Foreskin melanocyte (primary cell): ENCODE measurements at places on chromosomes 16 and 17.

DNA sequence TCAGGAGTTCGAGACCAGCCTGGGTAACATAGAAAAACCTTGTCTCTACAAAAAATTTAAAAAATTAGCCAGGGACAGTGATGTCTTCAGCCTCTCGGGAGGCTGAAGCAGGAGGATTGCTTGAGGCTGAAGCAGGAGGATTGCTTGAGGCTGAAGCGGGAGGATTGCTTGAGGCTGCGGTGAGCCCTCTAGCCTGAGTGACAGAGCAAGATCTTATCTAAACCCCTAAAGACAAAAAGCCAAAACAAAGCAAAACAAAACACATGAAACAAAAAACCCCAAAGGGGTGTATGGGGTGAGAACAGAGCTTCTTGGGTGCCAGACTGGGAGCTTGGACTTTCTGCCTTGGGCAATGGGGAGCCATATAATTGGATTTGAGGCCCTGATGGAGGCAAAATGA is 2.6 kb downstream of the SPNS3 start:
- no peak for DNase-seq

GRCh38 chr16:68732042-68732680 is 4.9 kb upstream of the CDH1 start:
- DNase-seq, result no peak

GRCh38 chr16:71882505-71883167 is 1.3 kb downstream of the ZNF821 start:
- peak; percentile 64 for DNase-seq

DNA sequence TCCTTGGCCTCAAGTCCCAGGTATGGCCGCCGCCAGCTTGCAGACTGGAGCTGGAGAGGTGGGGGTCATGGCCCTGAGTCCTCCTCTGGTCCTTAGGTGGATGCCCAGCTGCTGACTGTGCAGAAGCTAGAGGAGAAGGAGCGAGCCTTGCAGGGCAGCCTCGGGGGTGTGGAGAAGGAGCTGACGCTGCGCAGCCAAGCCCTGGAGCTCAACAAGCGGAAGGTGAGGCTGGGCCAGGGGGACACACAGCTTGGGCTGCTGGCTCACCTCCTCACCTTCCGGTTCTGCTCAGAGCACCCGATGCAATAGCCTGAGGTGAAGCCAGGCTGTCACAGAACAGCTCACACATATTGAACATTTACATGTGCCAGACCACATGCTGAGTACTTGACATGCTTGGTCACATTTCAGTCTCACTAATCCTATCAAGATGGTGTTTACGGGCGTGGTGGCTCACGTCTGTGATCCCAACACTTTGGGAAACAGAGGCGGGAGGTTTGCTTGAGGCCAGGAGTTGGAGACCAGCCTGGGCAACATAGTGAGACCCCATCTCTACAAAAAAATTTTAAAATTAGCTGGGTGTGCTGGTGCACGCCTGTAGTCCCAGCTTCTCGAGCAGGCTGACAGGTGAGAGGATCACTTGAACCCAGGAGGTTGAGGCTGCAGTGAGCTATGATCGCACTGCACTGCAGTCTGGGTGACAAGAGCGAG is 7.4 kb downstream of the RNF40 start:
- no peak for DNase-seq

GRCh38 chr16:57138281-57138935 is 46.0 kb downstream of the CPNE2 start:
- no peak for DNase-seq

- no peak for DNase-seq
These were observed 116.8 kb upstream of the CREBBP start for GRCh38 chr16:3997231-3997841.

DNA sequence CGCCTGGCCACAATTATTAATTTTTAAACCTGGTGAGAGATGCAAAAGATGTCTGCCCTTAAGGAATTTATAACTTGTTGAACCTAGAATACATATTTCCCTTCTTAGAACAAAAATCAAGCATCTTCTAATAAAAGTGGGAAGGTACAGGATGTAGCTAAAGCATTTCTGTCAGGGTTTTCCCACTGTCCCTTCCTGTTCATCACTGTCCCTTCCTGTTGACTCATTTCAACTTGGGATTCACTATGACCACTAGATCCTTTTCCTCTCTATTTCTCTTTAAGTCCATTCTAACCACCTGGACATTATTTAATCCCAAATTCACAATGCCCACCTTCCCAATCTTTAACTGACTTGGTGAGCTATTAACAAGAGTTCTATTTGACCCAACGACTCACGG is 33.9 kb upstream of the CDRT4 start:
- DNase-seq, result no peak

DNA sequence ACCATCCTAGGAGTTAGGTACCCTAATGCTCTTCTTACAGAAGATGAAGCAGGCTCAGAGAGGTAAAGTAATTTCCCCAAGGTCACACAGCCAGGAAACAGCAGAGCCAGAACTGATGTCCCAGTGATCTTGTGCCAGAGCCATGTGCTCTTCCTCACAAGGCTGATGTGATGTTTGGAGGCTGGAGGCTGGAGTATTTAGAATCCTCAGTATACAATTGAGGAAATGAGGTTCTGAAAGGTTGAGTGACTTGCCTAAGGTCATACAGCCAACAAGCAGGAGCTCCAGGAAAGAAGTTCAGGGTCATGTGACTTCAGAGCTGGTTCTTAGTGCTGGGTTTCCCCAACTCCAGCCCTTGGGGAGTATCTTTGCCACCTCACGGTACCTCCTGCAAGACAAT is 18.5 kb downstream of the ITPRIPL2 start:
- DNase-seq, result no peak

DNA sequence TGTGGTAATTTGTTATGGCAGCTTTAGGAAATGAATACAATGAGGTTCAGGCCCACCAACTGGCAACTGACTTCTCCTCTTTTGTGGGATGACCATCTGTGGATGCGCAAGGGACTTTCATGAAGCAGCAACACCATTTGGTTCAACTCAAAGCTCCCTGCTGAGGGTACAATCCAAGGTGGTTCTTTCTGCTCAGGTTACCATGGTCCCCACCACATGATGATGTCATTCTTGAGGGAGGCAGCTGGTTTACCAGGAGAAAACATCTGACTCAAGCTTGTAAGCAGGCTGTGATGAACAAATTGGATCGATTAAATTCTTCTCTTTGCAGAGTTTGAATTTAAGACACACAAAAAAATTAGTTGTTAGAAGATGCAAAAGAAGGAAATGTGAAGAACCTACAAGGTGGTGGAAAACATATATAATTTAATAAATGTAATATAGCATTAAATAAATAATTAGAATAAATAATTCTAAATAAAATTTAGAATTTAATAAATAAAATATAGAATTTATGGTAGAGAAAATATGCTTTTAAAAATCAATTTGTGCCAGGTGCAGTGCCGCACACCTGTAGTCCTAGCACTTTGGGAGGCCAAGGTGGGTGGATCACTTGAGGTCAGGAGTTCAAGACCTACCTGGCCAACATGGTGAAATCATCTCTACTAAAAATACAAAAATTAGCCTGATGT is 67.6 kb upstream of the ANKFN1 start:
- no peak for DNase-seq

GRCh38 chr16:72924537-72924926 is 123.4 kb downstream of the ZFHX3 start:
- no peak for DNase-seq

- DNase-seq, result no peak
These were observed 495.4 kb downstream of the TOX3 start for GRCh38 chr16:52051414-52052172.

GRCh38 chr16:78705694-78706093 is 606.2 kb downstream of the WWOX start:
- no peak for DNase-seq

DNA sequence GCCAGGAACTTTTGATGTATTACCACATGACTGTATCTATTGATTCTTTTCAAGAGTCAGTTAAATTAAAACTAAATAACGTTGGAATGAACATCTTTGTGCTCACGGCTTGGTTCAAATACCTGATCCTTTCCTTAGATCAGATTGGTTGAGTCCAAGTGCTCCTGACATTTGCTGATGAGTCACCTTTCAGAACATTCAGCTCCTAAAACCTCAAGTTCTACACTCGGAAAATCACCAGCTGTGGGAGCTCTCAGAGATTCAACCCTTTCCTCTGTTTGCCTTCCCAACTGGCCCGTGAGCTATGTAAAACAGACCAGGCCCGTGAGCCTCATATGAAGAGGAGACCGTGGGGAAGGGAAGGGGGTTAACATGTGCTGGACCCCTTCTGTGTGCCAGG is 68.1 kb downstream of the RTN4RL1 start:
- no peak for DNase-seq

DNA sequence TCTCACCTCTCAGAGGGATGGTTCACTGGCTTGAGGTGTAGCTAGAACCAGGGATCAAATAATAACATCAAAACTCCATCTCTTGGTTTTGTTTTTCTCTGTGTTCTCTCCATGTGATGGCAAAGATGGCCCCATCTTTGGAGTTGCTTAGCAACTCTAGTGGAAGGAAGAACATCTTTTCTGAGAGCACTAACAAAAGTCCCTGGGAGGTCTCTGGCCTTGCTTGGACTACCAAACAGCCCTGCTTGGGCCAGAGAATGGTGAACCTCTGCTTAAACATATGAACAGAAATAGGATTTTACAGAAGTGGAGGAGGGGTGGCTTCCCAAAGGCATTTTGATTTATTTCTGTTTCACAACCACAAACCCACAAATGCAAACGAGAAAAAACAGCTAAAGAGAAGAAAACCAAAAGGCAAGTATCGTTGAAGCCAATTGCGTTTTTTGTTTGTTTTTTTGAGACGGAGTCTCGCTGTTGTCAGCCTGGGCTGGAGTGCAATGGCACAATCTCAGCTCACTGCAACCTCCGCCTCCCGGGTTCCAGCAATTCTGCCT is 13.2 kb downstream of the GABARAPL2 start:
- DNase-seq, result no peak

DNA sequence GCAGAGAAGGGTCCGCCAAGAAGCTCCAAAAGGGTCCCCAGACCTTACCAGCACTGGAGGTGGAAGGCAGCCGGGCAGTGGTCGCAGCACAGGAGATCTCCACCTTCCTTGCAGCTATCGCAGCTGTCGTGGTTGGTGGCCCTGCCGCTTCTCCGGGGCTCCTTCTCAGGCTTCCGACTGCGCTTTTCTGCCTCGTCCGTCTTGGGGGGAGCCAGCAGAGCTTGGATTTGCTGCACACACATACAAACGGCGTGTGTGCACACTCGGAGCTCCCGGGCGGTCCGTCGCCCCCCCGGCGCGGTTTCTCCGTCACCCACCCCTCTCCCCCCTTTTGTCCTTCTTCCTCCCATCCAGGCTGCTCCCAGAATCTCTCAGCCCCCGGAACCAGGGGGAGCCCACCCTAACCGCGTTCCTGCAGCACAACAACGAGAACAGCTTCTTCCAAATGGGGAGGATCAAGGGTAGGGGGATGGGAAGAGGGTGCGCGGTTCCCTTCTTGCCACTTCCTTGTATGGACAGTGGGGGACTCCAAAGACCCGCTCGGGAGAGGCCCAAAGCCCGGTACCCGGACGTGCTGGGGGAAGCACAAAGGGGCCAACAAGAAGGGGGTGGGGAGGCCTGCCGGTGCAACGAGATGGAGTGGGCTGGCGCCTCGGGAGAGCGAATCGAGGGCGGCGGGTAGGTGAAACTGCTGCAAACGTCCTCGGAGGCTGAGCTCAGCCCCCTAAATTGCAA is 1.1 kb downstream of the PHF12 start:
- DNase-seq, result peak; percentile 38

DNA sequence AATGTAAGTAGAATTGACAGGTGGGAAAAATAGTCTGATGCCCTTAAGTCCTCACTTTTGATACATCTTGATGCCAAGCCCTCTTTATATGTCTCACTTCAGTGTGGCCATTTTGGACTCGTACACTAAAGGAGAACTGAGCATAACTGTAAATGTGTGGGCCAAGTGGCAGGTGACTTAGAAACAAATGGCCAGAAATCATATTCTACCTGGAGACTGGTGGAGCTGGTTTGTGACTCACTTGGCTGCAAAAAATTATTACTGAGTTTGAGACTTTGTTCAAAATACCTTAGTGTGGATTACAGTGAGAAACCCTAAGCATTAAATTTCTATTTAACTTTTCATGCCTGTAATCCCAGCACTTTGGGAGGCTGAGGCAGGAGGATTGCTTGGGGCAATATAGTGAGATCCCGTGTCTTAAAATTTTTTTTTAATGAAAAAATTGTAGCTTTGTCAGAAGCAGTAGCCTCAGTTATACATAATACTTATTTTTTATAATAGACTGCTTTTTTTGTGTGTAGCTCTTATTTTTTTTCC is 5.0 kb downstream of the HAPSTR1 start:
- DNase-seq, result no peak

DNA sequence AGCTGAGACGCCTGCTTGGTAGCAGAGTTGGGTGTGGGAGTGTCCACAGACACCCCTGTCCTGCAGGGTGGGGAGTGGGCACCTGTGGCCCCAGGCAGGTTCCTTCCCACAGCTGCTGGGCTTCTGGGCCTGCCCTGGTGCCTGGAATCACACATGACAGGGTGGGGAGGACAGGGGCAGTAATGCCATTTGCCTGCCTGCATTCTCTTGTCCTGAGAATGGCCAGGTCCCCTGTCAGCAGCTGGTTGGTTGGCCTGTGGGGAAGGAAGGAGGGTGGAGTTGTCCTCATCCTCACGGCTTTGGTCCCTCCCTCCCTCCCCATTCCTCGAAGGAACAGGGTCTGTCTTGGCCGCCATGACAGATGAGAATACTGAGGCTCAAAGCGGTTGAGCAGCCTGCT is 5.2 kb downstream of the PRSS53 start:
- no peak for DNase-seq

DNA sequence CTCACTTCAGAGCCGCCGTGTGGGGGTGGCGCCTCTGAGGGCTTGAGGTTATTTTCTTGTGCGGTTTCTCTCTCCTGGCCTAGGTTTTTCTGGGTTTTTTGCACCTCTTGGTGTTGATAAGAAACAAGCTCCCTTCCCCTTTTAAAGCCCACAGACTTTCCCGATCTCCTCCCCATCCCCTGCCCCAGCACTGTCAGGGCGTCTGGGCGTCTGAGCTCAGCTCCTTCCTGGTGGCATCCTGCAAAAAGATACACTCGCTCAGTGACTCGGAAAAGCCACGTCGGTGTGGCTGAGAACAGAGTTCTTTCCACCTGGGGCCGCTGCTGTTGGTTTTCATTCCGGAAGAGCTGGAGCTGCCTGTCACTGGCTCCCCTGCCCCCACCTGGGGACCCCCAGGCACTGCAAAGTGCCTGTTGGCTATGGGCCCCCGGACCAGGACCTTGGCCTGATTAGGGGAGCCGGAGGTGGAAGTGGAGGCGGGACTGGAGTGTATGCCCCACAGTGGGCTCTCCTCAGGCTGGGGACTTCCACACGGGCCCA is 14.5 kb downstream of the BAIAP2 start:
- DNase-seq, result no peak

DNA sequence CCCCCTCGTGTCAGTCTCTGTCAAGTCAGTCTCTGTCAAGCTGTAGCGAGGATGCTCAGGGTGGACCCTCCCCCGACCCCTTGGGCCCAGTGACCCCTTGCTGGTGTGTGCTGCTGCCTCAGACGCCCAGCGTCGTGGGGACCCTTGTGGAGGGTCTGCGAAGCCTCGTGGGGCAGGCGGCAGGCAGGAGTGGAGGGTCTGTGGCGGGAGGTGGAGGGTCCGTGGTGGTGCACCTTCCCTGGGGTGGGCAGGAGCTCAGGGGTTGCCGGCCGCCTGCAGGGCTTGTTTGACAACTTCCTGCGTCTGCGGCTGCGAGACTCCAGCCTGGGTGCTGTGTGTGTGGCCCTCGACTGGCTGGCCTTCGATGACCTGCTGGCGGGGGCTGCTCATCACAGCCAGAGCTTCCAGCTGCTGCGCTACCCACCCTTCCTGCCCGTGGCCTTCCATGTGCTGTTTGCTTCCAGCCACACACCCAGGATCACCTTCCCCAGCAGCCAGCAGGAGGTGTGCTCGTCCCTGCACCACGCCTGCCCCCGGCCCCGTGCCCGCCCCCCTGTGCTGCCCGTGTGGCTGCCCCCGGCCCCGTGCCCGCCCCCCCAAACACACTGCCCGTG is 5.6 kb downstream of the GNG13 start:
- no peak for DNase-seq
